CD4-positive, alpha-beta T cell treated with Interleukin-12 subunit alpha and Interleukin-12 subunit beta, for 1 hour (primary cell): ENCODE measurements at places on chromosomes 1 and 21.
A peak's percentile ranks its signal among the peaks of the same experiment; 100 is the strongest.

- DNase-seq = no peak
These were observed 394.5 kb upstream of the PKN2 start for GRCh38 chr1:88289401-88290102.

DNA sequence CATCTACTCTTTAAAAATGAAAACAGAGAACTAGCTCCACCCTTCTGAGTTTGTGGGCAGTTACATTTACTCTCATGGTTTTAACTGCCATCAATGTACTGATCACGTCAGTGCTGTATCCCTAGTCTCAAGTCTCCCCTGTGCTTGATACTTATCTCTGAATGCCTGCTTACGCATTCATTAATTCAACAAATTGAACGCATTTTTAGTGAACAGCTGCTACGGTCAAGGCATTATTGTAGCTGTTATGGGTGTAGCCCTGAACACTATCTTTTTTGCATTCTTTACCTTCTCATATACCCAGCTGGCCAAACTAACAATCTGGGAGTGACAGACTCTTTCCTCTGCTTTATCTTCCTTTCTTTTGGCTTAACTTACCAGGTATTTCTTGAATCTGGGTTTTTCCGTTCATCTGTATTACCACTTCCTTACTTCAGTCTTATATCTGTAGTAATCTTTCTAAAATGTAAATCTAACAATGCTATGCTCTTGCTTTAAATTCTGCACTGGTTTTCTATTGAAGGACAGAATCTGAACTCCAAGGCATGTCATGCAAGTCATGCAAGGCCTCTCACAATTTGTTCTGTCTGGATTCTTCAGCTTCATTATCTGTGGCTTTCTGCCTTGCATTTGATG is 33.3 kb downstream of the SMG7 start:
- DNase-seq = no peak

DNA sequence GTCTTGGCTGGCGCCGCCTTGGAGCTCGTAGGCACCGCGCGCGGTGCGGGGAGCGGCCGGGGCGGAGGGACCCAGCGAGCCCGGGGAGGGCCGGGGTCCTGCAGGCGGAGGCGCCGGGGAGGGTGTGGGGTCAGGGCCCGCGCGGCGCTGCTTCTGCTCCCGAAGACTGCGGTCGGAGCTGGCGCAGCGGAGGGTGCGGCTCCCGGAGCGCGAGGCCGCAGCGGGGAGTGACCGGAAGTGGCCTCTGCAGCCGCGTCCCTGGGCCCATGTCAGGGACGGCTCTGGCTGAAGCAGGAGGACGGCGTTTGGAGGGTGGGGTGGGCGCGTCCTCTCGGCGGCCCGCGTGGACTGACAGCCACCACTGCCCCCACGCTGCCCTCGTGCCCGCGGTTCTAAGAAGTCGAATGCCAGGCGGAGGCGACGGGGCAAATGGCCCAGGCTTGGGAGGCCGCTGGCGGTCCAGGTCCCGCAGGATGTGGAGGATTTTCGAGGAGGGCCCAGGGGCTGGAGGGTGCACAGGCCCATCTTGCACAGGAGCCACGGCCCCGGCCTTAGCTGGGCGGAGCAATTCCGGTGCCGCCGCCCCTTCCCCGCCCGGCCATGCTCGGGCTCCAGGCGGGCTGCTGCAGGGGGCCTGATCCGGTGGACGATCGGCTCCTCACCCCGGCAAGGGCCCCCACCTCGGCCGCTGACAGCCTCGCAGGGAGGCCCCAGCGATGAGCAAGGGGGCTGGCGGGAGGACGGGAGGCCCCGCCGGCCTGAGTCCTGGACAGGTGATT is 7.7 kb upstream of the ZNF669 start:
- DNase-seq = no peak

GRCh38 chr1:237084341-237085077 is 42.5 kb downstream of the RYR2 start:
- no peak for DNase-seq

- peak; percentile 19 for DNase-seq
These were observed 143.6 kb upstream of the RAB4A start for GRCh38 chr1:229127301-229127700.

DNA sequence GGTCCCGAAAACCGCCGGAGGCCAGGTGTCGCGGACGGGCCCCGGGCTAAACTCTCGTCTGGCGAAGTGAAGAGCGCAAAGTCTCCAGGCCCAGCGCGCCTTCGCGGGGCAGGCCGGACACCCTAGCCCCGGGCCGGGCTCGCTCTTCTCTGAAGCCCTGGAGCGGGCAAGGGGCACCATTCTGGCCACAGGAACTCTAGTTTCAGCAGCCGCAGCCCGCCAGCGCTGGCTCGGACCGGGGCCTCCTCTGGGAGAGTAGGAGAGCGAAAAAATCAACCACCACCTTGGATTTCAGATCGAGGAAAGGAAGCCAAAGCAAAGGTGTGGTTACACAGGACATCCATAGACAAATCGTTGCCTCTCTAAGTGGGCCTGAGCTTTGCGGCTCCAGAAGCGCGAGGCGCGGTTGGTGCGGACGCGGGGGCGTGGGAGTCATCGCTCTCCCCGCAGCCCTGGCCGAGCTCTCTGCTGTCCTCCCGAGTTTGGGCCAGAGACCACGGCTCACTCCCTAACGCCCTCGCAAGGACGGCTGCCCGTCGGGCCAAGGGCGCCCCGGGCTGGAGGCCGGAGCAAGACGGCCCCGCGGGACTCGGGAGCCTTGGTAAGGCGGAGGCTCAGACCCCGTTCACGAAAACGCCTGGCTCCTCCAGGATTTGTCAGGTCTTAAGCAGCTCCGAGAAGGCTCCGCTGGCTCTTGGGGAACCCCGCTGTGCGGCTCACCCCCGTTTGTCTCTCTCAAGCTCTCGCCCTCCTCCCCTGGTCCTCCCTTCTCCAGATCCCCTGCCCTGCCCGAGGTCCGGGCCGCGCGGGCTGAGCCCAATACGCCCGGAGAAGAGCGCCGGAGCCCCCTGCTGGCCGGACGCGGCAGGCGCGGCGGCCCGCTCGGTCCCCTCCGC is 132.9 kb upstream of the DPYD start:
- peak; percentile 62 for DNase-seq

GRCh38 chr1:156796340-156797097 is 20.1 kb downstream of the SH2D2A start:
- DNase-seq = no peak

GRCh38 chr1:183039985-183040447 is 16.8 kb downstream of the LAMC1 start:
- no peak for DNase-seq

- no peak for DNase-seq
These were observed 133.8 kb upstream of the C1orf105 start for GRCh38 chr1:172286629-172287076.

DNA sequence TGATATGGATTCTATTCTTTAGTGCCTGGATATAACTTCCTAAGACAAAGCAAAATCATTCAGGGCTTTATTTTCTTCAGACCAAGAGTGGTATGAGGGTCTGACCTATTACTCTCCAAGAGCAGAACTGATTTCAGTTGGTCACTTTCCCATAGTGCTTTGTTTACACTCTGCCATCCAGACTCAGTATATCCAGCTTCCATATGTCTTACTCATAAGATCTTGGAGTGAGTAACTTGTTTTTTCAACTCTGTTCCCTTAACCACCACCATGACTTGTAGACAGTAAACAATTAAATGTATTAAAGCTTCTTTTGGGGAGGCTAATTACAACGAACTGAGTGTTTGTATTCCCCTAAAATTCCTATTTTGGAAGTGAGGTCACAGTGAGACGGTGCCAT is 83.4 kb downstream of the USP24 start:
- DNase-seq = no peak

- DNase-seq = peak; percentile 41
These were observed 164.2 kb upstream of the C1orf21 start for GRCh38 chr1:184222652-184223052.

DNA sequence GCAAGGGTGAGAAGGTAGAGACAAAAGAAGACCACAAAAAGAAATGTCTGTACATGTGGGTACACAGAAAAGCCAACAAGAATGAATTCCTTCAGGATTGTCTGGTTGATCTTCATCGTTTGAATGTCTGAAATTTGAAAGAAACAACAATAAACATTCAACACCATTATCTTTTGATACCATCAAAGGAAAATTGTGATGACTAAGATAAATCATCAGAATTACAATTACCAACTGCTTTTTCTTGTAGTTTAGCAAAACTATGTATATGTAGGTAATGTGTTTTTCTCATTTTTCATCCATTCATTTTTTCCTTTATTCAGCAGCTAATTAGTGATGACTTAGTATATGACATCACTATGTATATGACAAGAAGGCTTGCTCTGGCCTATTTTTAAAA is at the start of gene OR10X1:
TSS of gene OR10X1 (minus strand) at position 167 of the 400 bp plus-strand sequence. CDS start at position 167, 0 bp downstream.
- DNase-seq = no peak
